ENCODE measurements at places on chromosomes 16 and 17.
A peak's percentile ranks its signal among the peaks of the same experiment; 100 is the strongest.

GRCh38 chr17:72176951-72177660 lies 56.3 kb downstream of the SOX9 start:
- DNase-seq, result no peak

DNA sequence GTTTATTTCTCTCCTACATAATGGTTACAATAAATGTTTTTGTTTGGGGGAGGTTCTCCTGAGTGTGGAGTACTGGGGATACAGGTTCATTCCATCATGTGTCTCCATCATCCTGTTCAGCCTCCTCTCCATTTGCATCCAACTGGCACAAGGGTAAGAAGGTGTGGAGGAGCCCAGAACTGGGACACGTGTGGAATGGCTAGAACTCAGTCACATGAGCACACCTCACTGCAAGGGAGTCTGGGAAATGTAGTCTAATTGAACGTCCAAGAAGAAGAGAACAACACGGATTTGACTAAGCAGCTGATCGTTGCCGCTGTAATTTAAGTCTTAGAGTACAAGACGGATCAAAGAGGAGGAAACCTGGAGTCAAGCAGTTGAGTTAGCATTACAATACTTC lies 6.1 kb downstream of the OR1A1 start:
- DNase-seq, result no peak

DNA sequence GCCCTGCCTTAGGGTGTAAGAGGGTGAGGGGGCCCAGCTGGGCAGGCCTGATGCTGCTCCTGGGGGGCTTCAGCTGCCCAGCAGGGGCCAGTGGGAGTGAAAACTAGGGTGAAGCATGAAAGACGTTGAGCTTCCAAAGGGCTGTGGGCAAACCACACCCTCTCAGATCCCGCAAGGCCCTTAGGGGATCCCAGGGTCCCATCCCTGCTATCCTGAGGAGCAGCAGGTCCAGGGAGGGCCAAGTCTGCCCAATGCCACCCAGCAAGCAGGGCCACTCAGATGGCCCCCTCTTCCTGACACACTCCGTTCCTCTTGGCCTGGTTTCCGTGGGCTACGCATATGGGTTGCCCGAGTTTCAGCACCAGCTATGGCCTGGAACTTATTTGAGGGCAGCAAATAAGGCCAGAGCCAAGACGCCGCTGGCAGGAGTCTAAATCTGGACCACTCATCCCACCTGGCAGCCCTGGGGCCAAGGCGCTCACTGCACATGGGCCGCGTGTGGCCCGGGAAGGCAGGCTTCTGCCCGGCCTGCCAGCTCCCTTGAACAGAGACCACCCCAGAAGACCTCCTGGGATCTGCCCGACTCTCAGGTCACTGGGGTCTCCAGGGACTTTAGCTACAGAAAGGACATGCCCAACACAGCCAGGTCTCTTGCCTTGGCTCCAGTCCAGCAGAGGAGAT lies 4.2 kb downstream of the ATP2A3 start:
- DNase-seq, result no peak

- no peak for DNase-seq
Measured at GRCh38 chr17:20966870-20967269, 75.9 kb downstream of the USP22 start.

DNA sequence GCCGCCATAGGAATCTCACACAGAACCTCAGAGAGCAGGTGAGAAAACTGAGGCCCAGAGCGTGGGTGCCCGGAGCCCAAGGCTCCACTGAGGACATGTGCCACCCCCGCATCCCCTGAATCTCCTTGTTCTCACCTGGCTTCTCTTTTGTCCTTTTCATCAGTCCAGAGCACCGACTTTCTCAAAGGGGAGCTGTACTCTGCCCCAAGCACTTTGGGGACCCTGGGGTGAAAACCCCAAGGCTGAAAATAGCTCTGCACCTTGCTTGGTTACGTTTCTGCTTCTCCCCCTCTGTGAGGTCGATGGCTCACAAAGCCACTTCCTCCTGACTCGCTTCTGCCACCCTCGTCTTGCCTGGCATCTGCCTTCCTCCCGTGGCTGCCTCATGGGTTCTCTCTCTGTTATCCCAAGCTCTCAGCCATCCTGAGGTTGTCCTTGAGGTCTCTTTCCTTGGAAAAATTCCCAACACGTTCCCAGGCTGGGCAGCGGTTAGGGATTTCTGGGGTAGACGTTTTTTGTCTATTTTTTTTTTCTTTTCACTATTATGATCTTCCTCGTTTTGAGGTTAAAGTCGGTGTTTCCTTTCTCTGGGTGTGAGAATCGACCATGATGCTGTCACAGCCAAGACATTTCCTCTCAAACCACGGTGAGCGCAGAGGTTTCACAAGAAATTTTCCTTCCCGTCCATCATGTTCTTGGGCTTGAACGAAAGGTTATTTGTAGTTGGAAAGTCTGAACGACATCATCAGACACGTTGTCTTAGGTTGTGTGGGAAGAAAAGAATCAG lies 37.2 kb downstream of the IRF8 start:
- DNase-seq, result no peak

DNA sequence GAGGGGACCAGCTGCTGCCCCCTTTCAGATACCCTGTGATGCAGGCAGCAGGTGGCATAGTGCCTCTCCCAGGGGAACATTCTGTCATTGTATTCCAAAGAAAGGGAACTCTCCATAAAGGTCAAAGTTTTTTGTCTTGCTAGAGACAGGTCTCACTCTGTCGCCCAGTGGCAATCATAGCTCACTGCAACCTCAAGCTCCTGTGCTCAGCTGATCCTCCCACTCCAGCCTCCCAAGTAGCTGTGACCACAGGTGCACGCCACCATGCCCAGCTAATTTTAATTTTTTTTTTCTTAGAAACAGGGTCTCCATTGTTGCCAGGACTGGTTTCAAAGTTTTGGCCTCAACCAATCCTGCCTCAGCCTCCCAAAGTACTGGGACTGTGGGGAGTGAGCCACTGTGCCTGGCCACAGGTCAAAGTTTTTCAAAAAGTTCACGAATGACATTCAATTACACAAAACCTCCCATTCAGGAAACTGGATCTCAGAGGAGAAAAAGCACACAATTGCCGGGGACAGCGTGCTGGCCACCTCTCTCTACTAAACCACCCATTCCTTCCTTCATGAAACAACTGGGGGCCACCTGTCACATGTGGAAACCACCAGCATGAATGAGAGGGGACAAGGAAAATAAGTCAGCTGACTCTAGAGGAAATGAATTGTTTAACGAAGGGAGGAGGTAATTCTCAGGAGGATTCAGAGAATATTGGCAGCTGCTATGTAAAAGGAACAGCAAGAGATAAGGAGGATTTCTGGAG lies 80.0 kb downstream of the MARCHF10 start:
- peak; percentile 33 for DNase-seq

GRCh38 chr17:48111937-48112241 lies 4.3 kb downstream of the SNX11 start:
- DNase-seq, result no peak

GRCh38 chr17:57404073-57404472 lies 147.8 kb downstream of the MSI2 start:
- DNase-seq, result no peak

Measured in NCI-H1436 treated with DMSO at 0.1 percent for 48 hours (cell line).